ENCODE measurements at places on chromosomes 13 and 19.
A peak's percentile ranks its signal among the peaks of the same experiment; 100 is the strongest.

DNA sequence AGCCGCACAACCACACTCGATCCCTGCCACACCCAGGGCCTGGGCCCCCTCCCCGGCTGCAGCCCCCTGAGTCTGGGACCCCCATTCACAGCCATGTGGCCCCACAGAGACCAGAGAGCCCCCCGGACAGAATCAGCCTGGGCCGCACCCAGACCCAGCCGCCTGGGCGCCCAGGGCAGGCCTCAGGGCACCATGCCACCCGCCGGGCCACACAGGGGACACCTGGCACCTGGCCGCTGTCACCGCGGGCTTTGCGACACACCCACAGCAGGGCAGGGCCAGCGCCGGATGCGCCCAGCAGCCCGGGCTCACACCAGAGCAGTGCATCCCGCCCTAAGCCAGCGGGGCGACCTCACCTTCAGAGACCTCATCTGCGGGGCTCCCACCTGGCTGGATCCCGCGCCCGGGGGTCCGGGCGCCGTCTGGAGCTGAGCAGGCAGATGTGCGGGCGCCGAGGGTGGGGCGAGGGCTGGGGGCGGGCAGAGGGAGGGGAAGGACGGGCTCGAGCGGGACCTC is 443 bp downstream of the TBXA2R start:
- DNase-seq: no peak

DNA sequence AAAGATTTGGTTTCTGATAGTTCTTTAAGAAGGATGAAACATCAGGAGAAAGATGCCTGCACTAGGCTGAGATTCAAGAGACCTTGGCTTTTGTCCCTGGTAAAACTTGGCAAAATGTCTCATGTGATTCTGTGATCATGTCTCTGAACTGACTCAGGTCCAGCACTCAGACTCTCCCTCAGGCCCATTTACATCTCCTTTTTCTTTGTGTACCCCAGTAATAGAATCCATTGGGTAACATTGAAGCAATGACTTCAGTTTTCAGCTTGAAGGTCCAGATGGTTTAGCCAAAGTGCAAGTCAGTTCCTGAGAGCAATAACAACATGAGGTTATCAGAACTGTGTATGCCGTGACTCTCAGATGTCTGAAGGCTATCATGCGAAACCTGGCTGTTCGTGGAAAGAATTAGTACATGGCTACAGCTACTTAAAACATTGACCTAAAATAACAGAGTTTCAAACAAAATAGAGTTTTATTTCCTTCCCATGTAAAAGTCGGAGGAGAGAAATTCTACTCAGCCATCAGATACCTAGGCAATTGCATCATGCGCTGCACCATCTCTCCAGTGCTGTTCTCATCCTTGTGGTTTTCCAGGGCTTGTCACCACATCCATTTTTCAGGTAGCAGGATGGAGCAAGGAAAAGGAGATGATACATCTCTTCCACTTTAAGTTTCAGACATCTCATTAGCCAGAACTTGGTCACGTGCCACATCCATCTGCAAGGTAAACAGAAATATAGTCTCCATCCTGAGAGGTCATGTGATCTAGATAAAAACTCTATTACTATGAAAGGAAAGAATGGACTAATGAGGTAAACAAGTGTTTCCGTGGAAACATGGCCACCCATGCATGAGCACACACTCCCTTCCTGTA is 117.3 kb downstream of the POSTN start:
- DNase-seq: no peak

DNA sequence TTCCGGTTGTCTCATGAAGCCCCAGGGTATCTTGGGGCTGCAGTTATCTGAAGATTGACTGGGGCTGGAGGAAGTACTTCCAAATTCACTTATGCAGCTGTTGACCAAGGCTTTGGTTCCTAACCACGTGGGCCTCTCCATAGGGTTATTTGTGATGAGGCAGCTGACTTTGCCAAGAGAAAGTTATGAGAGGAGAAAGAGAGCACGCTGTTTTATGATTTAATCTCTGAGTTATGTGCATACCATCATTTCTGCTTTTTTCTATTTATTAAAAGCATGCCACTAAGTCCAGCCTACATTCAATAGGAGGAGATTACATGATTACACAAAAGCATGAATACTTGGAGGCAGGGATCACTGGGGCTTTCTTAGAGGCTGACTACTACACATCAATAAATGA is 215.5 kb downstream of the NHLRC3 start:
- no peak for DNase-seq

GRCh38 chr19:13057147-13057572 is 45.5 kb downstream of the LYL1 start:
- DNase-seq: no peak

GRCh38 chr19:6161271-6161850 is 25.9 kb downstream of the ACSBG2 start:
- peak; percentile 35 for DNase-seq

- DNase-seq: no peak
These were observed 129.4 kb downstream of the KL start for GRCh38 chr13:33145667-33146066.

GRCh38 chr19:10831987-10832938 is 3.7 kb downstream of the TMED1 start:
- DNase-seq: no peak

DNA sequence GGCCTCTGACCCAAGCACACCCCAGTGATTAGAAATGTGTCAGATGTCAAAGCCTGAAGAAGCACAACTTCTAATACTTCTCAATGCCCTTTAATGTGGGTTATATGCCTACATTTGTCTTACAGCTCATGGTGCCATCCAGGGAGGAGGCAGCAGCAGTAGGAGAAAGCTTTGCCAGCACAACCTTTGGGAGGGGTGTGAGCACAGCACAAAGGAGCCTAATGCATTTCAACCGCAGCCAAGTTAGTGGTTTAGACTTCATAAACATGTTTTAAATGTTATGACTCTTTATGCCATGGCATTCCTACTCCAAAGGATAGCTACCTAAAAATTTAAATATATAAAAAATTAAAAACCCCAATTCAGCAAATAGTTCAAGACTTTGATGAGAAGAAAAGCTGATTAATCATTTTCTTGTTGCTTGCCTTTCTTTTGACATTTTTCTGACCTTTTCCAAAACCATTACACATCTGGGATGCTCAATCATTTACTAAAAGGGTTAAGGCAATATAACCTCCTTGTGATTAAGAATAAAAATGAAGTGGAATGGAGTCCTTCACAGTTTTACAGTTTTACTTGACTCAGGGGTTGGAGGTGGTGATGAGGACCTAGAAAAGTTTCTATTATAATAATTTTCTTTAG is 142.7 kb downstream of the DLEU7 start:
- DNase-seq: no peak

- DNase-seq: no peak
These were observed 10.6 kb upstream of the RETN start for GRCh38 chr19:7658219-7658686.

DNA sequence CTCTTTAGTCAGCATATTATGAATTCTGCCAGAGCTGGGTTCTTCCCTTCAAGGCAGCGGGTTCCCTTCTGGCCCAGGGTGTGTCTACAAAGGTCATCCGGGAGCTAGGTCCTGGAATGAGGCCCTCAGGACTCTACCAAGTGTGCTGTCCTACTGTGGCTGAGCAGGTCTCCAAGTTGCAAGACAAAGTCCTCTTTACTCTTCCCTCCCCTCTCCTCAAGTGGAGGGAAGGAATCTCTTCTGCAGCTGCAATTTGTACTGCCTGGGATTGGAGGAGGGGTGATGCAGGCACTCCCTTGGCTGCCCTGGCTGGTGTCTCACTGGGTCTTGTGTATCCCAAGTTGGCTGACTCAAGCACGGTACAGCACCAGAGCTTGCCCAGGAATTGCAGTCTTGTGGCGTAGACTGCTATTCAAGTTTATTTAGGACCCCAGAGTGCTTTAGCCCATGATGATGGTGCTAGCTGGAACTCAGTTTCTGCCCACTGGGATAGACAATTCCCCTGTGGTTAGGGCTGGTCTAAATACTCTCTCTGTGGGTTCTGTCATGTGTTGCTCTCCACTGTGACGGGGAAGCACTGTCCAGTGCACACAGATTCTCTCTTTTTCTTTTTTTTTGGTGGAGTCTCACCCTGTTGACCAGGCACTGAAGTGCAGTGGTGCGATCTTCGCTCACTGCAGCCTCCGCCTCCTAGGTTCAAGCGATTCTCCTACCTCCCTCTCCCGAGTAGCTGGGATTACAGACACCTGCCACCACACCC is 28.5 kb downstream of the RFC3 start:
- no peak for DNase-seq

DNA sequence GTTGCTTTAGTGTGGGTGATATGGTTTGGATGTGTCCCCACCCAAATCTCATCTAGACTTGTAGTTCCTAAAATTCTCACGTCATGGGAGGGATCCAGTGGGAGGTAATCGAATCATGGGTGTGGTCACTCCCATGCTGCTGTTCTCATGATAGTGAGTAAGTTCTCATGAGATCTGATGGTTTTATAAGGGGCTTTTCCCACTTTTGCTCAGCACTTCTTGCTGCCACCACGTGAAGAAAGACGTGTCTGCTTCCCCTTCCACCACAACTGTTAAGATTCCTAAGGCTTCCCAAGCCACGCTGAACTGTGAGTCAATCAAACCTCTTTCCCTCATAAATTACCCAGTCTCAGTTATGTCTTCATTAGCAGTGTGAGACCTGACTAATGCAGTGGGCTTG is 26.0 kb downstream of the OR10H4 start:
- DNase-seq: no peak

Data from erythroblast (primary cell).